ENCODE measurements at places on chromosomes 13 and 19.

GRCh38 chr13:33402975-33403374 is 117.4 kb upstream of the STARD13 start:
- DNase-seq: no peak

- no peak for DNase-seq
These were observed 7.2 kb downstream of the PPP1R37 start for GRCh38 chr19:45100201-45100600.

DNA sequence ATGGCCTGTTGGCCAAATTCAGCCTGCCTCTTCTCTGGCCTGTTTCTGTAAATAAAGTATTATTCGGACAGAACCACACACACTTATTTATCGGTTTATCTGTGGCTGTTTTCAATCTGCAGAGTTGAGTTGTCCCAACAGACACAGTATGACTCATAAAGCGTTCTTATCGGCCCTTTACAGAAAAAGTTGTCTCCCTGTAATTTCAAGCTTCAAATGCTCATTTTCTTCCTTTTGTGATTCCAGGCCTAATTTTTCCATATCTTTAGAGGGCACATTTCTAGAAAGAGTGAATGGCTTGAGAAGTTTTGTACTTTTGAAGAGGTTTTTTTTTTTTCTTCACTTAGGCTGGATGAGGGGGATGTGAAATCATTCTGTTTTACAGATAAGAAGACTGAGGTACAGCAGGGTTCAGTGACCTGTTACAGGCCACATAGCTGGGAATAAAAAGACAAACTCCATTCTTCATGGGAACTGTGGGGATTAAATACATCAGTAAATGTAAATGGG is 440.9 kb downstream of the TSHZ3 start:
- no peak for DNase-seq

- no peak for DNase-seq
These were observed 27.0 kb upstream of the ZNF726 start for GRCh38 chr19:23887642-23888041.

GRCh38 chr19:6677495-6677882 is 7.5 kb upstream of the TNFSF14 start:
- DNase-seq: no peak

DNA sequence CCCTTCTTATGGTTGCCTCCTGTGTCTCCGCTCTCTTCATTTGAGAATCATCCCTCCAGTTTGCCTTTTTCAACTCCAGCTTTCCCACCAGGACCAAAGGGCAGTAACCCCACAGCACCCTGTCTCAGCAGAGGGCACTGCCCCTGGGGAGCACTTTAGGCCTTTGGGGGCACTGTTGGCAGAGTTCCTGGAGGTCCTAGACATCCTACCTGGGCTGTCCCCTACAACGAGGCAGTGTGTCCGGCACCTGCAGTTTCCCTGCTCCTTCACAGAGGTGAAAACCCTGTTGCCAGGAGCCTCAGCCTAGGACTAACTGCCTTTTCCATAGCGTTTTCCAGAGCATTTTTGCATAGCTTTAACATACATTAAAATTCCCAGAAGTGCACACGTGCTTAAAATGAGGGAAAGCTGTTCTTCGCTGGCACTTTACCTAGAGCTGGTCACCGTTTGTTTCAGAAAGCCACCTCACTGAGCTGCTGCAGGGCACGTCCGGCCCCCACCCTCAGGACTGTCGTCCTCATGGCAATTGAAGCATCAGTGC is 234.9 kb downstream of the TEX29 start:
- DNase-seq: no peak

- no peak for DNase-seq
These were observed 123.1 kb downstream of the ITGBL1 start for GRCh38 chr13:101575581-101575980.

DNA sequence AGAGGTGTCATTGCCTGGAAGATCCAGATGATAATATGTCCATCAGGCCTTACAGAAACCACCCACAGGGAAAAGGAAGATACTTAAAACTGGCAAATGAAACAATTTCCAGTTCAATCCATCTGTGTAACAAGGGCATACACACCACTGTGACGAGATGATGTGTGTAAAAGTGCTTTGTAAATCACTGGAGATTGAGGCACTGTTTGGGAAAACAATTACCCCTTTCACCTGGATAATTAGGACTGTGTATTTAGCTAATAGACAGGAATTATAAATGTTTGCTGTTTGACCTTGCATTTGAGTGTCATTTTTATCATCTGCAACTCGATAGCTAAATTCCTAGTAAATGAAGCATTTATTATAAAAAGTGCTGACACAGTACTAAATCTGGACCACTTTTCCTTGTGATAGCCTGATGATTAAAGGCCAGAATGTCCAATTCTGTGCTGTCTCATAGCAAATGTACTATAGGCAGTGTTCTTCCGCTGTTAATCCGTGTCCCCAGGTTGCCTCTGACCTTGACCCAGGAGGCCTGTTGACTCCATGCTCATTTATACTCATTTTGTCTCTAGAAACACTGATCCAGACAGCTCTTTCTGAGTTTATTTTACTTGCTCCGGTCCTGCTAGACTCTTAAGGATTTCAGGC is 105.8 kb downstream of the LACC1 start:
- DNase-seq: peak; percentile 16

- peak; percentile 57 for DNase-seq
These were observed 12.4 kb downstream of the C19orf25 start for GRCh38 chr19:1466461-1467214.

GRCh38 chr19:43519436-43520088 is 7.4 kb downstream of the ETHE1 start:
- DNase-seq: peak; percentile 66
